ENCODE measurements at places on chromosomes 7 and 10. TPM values are rescaled to one million over a fixed set of nuclear protein-coding genes. Genes with fewer than 3 reads are reported as not detected.

DNA sequence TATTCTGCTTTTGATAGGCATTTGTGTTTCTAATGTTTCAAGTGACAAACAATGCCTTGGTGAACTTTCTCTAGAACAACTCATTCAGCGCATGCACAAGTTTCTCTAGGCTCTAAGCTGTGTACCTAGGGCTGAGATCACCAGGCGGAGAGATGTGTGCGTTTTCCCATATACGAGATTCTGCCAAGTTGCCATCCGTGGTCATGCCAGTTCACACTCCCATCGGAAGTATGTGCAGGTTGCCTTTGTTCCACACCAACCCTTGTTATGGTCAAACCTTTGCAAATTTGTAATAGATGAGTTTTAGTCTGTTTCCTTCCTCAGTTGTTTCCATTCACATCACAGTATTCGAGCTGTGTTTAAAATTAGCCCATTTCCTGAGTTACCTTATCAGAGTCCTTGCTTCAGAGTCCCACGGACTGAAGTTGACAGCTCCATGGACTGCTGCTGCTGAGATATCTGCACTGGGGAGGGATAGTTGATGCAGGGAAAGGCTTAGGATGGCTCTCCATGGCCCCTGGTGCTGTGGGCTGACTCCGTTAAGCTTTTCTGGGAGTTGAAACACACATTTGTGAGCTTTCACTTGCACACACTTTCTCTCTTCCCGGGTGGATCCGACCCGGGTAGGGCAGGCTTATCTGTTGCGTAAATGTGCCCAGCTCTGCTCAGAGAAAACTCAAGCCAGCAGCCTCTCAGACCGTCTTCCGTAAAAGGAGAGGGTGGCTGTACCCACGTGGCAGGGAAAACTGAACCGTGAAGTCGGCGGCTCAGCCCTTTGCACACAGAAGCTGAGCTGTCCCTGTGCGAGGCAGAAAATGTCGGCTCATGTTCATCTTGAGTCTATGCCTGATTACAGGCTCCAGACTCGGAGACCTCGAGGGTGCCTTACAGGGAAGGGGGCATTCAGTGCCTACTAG, 49.4 kb downstream of the HK1 start:
- peak; percentile 75 for DNase-seq

DNA sequence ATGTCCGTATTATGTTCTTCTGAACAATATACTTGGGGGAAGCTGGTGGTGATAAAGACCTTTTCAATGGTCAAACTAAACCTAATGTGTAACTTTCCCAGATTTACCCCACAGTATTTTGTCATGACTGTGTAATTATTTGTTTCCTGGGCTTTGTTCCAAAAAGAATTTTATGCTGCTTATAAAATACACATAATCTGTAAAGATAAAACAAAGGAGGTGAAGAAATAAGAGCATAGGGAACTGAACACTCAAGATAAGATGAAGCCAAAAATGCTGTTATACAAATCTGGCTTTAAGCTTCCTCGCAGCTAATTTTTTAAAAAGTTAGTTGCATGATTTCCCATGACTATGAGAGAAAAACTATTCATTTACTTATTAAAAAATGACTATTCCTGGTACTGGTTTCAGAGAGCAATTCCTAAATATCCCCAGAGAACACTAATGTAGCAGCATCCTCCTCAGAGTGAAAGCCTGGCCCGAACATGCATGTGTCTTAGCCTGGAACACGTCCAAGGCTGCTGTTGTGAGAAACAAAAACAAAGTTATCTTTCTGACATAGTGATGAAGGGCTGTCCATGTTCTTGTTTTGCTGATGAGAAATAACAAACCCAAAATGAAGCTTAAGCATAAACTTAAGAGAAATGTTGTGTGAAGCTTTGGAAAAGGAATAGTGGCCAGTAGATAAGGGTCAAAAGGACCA, 33.9 kb downstream of the MALSU1 start:
- DNase-seq: no peak

DNA sequence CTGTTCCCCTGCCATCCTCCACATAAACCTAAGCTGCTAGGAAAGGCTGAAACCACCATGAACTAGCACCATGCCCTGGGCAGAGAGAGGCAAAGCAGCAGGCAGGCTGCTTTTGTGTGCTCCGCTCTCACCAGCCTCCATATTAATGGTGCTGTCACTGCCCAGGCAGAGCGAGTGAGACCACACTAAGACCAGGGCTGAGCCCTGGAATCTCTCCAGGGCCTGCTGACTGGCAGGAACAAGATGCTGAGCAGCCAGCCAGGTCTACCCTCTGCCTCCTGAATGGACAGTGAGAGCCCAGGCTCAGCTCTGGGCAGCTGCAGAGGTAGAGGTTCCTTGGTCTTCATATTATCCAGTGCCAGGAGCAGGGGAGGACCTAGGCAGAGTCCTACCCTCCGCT, 1.6 kb upstream of the CRHR2 start:
- DNase-seq: no peak

VAX1 gene
- total RNA-seq: not detected

KEL gene
- not detected for total RNA-seq

SEMA3D gene
- total RNA-seq: not detected
